ENCODE measurements at places on chromosomes 2 and 18. TPM values are rescaled to one million over a fixed set of nuclear protein-coding genes. Genes with fewer than 3 reads are reported as not detected.

SNTG2 gene
- polyA plus RNA-seq = 0.54 TPM

SCN9A gene
- not detected for polyA plus RNA-seq

LYG1 gene
- 1.9 TPM for polyA plus RNA-seq

ATOH8 gene
- 3.2 TPM for polyA plus RNA-seq

CYS1 gene
- polyA plus RNA-seq = 0.54 TPM

GATA6 gene
- polyA plus RNA-seq = 27.8 TPM

NT5DC4 gene
- polyA plus RNA-seq = not detected

TSHZ1 gene
- 41.9 TPM for polyA plus RNA-seq
